Nephron progenitor cell (in vitro differentiated cells): ENCODE measurements at places on chromosomes 6 and 20.

DNA sequence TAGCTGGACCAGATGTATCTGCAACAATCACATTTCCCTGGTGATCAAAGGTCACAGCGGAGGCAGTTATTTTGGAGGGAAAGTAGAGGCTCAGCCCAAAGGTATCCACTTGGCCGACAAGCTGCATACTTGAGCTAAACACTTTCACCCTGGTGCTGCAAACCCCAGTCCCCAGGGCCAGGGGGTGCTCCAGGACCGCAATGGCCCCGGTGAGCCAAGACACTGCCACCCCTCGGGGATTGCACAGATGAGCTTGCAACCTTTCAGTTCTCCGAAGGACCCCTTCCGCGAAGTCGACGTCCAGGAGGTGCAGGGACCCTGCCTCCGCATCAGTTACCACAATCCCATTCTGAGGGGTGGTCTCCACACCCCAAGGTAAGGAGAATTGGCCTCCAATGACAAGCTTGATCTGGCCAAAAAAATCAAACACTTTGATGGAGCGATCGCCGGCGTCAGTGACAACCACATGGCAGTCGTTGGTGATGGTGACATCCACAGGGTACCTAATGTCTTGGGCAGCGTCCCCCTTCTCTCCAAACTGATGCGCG is 823 bp downstream of the NHLRC1 start:
- DNase-seq = peak; percentile 12

DNA sequence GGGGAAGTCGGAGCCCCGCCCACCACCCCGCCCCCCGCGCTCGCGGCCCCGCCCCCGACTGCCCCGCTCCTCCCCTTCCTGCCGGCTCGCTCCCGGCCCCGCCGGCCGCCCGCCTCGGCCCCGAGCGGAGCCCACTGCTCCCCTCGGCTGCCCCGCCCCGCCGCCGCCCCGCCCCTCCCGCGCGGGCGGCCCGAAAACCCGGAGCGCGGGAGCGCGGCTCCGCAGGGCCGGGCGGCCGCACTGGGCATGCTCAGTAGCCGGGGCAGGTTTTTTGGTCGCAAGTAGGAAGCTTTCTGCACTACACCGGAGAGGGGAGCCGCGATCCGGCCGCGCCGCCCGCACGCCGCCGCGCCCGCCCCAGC is at the start of gene CDYL:
Gene CDYL (plus strand): TSS at position 274 of the 362 bp plus-strand sequence. CDS start 380 bp downstream, outside the sequence.
- DNase-seq = peak; percentile 93

DNA sequence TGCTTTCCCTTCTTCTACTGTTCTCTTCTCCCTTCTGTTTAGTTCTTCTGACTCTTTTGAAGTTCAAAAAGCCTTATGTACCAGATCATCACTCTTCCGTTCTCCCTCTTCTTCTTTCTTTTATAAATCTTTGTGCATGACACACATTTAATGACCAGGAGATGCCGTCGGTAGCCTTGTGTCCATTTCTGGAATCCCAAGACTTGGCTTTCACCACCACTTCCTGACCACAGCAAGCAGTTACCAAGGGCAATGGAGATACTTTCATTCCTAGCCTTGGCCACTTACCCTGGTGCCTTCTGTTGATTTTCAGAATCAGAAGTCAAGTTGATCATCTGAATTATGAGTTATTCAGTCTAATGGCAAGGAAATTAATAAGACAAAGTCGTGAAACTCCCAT is 268.5 kb upstream of the QKI start:
- DNase-seq = no peak

DNA sequence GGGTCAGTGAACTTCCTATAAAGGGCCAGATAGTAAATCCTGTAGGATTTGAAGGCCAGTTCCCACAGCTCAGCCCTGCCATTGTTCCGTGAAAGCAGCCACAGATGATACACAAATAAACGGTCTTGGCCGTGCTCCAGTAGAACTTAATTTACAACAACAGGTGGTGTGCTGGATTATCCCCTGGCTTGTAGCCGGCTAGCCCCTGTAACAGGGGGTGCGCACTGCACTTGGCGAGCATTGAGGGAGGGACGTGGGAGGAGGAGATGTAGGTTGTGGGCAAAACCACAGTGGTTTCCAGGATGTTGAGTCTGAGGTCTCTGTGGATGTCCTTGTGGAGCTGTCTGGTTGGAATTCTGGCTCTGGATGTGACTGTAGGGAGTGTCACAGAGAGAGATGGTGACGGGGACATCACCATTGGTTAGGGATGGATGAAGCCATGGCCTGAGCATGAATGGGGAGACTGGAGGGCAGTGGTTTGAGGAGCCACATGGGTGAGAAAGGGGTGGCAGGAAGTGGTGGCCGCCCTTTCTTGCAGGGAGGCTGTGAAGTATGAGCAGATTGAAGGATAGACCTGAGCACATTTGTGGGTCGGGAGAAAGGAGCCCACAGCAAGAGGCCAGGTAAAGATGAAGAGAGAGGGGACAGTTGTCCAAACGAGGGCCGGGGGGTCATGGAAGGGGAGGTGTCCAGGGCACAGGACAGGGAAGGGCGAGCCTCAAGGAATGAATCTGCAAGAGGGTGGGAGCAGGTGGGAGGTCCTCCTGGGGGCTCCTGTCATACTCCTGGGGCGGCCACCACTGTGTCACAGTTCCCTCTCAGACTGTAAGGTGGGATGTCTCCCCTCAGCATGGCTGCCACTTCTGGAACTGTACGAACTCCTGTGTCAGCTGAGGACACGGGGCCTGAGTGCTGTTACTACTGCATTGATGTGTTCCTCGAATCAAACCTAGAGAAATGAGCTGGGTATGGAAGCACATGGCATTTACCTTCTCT is 53.6 kb downstream of the CDH26 start:
- no peak for DNase-seq

GRCh38 chr6:33191383-33192104 is 723 bp downstream of the COL11A2 start:
- peak; percentile 54 for DNase-seq

DNA sequence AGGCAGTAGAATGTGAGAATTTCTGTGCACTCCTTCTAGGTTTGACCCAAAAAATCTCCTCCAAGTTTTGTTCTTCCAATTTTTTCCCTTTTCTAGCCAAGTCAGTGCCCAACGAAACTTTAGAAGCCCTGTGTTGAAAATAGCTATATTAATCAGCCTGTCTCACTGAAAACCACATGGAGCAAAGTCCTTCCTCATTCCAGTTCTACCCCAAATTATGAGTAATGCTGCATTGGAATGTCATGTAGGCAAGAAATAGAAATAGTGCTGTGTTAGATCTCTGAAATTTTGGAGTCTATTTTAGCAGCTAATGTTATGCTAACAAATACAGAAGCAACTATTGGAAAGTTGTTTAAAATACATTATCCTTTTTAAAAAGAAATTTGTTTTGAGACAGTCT is 725.5 kb downstream of the TBC1D32 start:
- DNase-seq = no peak

DNA sequence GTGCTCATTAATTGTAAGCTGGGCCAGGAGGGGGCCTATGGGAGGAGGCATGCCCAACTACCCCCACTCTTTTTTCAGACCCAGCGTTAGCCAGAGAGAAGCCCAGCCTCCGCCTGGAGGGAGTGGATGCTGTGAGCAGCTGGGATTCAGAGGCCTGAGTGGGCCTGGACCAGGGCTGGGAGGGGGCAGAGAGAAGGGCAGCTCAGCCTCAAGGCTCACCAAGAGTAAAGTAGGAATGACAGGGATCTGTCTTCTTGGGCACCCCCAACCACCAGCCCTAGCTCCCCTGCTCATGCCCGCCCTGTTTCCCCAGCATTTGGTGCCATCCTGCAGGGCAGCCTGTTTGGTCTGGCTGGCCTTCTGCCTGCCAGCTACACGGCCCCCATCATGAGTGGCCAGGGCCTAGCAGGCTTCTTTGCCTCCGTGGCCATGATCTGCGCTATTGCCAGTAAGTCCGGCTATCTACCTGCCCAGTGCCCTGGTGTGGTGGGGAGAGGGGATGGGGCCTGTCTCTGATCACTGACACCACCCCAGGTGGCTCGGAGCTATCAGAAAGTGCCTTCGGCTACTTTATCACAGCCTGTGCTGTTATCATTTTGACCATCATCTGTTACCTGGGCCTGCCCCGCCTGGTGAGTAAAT is 6.8 kb downstream of the SLC29A1 start:
- DNase-seq = no peak

DNA sequence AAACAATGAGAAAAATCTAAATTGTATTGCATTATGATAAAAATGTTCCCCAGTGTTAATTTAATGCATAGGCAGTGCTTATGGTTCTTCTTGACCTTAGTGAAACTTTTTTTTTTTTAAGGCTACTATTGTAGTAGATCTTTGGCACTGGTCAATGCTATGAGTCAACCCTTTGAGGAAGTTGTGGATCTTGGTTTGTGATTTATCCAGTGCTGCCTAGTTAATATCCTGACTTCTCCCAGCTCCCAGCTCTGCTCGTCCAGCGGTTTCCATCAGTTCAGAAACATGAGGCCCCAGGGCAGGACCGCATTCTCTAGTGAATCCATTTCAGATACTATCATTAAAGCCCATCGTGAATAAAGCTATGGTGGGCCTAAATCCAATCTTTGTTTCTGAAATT is 364.5 kb upstream of the JARID2 start:
- no peak for DNase-seq

DNA sequence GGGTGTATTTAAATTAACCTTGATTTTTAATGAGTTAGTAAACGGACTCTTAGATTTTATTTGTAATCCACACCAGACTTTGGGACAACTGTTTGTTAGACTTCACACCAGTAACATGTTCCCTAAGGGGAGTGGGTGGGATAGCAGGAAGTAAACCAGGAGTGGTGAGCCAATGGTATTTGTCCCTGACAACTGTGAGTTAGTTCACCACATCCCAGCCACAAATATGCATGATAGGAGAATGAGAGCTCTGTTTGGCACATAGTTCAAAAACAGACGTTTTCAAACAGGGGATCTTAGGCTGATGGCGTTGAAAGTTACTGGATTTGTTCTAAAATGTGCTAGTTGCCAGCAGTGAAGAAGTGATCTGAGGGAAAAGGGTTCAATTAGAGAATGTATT is 18.7 kb upstream of the COL10A1 start:
- DNase-seq = no peak

DNA sequence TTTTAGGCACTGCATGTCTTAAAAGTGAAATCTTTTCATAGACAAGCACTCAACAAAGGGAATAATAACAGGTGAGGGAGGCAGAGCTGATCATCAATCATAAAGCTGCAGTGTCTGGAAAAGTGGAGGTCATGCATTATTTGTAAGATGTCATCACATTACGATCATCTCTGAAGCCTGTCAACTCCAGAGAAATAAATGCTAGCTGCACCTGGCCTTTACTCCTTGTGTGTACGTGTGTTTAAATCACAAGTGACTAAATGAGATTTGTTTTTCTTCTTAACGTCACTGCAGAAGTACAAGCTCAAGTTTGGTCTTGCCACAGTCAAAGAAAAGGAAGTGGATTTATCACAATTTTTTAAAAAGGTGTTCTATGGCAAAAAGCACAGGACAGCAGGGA is 275.5 kb upstream of the SGK1 start:
- DNase-seq = no peak

DNA sequence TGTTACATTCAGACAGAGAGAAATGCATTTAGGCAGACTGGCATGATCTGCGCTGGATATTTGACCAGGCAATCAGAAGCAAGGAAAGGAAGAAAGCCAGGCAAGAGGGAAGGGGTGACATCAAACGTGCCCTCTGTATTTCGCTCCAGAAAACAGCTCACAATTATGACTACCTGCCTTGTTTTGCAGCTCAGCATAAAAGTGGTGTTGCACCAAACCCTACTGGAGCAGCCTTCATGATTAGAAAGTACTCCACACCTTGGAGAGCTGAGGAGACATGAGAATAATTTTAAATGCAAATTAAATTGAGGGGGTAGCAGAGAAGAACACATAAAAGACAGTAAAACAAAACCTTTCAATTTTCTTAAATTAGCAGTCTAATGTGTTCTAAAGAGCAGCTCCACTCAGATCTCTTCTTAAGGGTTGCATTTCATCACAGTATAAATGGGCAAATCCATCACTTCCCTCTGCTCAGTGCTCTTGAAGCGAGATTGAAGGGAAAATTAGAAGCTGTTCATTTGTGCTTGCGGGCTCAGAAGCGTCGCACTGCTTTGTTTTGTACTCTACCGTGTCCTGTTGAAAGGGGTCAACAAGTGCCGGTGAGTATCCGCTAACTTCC is at the start of gene PHACTR1:
Gene PHACTR1 (plus strand): TSS at position 470 of the 619 bp plus-strand sequence.
- DNase-seq = no peak

DNA sequence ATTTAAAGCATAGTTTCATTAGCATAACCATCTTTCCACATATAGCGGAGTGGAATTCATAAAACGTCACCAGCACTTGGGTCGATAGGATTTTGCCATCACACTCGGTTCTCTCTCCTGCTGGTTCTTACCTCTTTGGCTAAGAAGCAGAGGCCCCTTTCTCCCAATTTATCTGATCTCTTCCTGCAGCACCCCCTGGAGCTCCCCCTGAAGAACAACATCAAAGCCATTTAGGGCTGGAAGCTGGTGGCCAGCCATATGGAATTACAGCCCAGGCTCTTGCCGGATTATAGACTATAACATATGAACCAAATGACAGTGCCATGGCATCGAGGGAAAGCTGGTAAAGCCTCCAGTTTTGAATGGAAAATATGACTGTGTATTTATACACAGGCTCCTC is 6.4 kb upstream of the KIF6 start:
- DNase-seq = no peak

DNA sequence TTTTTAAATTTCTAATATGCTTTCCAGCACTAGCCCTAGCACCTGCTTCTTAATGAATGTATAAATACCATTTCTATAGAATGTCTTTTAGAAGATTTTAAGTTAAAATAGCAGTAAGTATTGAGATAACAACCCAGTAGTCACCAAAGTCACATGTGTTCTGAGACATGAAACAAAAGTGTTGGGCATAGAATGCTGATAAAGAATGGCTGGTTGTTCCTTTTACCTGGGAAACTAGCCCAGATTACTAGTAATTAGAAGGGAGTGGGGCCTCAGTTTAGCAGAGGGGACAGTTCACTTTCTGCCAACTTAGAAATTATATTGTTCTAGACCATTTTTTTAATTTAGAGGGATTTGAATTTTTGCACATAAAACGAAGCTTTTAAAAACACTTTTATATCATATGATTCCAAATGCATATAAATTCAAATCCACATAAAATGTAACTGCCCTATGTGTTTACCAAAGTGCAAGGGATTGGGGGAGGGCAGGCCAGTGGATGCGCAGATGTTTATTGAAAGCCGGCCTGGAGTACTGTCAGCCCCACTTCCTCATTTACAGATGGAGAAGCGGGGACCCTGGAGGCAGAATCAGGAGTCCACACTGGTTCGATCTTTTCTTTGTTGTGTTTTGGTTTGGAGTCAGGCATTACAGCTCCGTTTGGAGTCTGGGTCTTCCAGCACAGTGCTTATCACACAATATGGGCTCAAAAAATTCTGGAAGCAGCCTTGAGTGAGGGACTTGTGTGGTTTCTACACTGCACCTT is 139.8 kb downstream of the ZDHHC14 start:
- DNase-seq = no peak

DNA sequence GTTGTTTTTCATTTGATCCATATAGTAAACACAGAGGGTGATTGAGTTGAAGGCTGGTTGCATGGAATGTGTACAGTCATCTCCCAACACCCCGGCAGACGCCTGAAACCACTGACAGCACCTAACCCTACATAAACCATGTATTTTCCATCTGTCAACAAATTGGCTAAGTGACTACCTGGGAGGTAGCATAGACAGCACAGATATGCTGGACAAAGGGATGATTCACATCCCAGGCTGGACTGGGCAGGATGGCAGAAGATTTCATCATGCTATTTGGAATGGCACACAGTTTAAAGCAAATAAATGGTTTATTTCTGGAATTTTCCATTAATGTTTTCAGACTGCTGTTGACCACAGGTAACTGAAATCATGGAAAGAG is 4.4 kb upstream of the VIP start:
- DNase-seq = no peak
